Activated CD8-positive, alpha-beta memory T cell treated with anti-CD3 and anti-CD28 coated beads for 24 hours (primary cell): ENCODE measurements at places on chromosomes 5 and 9.

DNA sequence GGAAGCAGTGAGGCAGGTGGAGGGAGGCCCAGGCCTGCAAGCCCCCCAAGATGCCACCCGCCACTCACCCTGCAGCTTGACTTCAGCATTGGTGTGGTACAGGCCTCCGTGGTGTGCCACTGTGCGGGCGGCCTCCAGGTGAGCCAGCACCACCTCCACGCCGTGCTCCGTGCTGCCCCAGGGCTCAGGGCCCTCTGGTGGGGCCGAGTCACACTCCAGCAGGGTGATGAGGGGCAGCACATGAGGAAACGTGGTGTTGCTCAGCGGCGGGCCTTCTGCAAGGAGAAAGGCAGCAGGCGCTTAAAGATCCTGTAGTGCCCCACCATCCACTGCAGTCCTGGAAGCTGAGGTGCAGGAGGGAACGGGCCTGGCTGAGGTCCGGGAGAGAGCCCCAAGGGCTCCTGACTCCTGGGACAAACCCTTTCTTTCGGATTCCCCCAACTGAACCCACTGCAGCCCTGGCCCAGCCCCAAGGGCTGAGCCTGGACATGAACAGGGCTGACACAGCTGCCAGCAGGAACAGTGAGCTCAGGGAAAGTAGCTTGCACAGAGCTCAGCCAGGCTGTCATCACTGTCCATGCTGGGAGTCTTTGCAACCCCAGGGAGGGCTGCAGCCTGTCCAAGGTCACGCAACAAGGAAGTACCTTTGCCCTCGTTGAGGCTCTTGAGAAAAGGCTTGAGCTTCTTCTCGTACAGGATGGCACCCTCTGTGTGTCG, 4.7 kb upstream of the TOR2A start:
- no peak for DNase-seq

GRCh38 chr9:3214741-3215140, 311.1 kb downstream of the RFX3 start:
- no peak for DNase-seq

GRCh38 chr5:59296317-59297264, 596.9 kb downstream of the PDE4D start:
- DNase-seq: no peak

DNA sequence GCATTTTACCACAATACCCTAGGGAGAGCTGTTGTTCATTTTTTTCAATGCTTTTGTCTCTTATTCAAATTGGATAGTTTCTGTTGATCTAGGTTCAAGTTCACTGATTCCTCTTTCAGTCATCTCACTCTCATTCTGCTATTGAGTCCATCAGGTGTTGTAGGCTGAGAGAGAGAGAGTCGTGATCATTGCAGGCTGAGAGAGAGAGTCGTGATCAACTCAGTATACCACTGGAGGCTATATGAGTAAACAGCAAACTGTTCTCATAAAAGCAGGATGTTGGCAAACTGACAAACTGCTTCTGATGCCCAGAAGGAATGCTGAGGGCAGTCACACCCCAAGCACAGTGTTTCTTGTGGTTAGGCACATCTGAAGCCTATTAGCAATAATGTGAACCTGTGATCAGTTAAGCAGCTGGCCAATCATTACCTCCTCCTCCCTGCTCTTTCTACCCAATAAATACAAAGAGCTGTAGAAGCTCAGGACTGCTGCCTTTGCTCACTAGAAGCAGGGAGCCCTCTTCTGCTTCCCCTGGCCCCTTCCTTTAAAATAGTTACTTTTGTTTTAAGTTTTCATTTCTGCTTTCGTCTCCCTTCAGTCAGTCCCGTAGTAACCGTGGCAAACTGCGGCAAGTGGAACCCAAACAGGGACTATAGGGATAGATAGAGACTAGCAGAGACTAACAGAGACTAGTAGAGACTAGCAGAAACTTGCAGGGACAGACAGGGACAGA, 476.1 kb upstream of the ACO1 start:
- DNase-seq: no peak

GRCh38 chr9:75389101-75389500, 300.8 kb downstream of the OSTF1 start:
- no peak for DNase-seq
